Cerebellar nuclear complex (tissue), 1 donor: ENCODE measurements at places on chromosomes 2 and 18.

- DNase-seq, result no peak
Observed at GRCh38 chr2:231926180-231926741, at the start of gene NPPC. Gene NPPC (minus strand): TSS chr2:231926396. CDS start chr2:231926249, 147 bp downstream.

- no peak for DNase-seq
Observed at GRCh38 chr18:76620321-76621170, 125.5 kb upstream of the ZNF516 start.

DNA sequence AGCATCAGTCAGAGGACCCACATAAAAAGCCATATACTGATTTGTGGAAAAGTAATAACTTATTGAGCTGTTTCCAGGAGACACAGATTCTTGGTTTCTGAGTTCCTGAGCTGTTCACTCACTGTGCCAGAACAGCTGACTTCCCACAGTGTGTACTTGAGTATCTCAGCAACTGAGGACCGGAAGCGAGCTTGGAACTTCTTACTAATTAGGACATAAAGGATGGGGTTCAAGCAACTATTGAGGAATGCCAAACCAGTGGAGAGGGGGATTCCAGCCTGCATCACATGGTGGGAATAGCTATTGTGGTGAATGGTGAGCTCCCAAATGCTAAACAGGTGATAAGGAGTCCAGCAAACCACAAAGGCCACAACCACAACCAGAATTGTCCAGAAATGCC lies 16.4 kb downstream of the EEF1B2 start:
- DNase-seq, result no peak

DNA sequence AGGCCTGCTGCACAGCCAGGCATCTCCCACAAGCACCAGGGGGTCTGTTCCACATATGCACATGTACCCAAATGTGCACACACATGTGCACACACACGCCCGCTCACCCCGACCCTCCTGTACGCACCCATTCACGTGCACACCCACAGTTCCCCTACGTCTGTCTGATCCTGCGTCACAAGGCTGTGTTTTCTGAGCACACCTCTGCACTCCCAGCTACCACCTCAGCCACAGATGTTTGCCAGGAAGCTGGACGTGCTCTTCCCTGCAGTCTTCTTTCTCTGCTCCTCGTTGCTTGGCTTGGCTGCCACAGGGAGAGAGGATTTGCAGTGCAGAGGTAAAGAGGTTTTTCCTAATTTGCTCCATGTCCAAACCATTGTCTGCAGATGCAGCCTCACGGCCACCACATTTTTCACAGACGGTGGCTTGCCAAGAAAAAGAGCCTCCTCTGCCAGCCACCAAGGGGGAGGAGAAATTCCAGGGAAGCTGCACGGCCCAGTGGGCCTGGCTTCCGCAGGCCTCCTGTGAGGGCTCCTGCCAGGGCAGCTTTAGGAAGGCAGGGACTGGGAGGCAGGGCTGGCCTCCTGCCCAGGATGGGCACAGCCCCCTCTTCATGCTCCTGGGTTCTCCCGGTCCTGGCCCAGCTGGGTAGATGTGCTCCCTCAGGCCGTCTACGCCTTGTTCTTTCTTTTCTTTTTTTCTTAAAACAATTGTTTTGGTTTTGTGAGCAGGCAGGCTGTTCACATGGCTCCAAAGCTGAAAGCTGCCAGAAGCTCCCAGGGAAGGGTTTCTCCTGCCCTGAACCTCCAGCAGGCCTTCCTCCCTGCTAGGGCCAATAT lies 29.3 kb upstream of the HS6ST1 start:
- peak; percentile 35 for DNase-seq

DNA sequence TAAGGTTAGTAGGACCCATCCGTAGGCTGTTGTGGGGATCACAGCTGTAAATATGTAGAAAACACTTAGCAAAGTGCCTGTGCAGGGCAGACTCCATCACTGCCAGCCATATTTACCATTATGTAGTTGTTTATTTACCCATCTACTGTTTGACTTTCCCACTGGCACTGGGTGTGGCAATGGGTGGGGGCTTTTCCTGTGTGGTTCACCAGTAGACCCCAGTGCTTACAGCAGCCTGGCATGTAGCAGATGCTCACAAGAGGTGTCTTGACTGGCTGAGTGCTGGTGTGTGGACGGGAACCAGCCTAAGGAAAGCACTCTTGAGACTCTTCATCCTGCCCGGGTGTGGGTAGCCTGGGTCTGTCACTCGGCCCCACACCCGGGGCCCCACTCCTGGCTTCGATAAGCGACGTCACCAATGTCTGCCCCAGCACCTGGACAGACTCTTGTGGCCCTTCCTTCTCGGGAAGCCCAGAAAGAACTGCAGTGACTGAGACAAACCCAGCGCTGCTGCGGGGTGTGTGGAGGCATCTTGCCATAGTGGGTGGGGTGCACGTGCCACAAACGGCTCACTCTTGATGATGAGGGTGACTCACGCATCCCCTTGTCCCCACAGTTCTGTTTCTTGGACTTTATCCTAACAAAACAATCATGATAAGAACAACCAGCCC lies 78.3 kb downstream of the HDAC4 start:
- DNase-seq, result no peak

DNA sequence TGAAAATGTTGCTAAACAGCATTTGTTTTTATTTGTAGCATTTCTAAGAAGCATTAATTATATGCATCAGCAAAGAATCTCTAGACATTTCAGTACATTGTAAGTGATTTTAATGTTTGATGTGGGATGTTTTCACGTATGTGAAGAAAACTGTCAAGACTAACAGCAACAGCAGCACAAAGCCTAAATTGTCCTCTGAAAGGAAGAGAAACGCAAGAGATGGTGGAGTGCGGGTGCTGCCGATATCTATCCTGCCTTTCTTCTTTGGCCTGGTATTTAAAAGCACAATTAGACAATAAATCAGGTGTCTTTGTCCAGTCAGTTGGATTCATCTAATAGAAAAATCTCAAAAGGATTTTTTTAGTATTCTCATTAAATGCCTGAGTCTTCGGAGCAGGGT lies 3.1 kb downstream of the TWIST2 start:
- no peak for DNase-seq

GRCh38 chr2:10989782-10990181 lies 78.0 kb downstream of the KCNF1 start:
- DNase-seq, result no peak

DNA sequence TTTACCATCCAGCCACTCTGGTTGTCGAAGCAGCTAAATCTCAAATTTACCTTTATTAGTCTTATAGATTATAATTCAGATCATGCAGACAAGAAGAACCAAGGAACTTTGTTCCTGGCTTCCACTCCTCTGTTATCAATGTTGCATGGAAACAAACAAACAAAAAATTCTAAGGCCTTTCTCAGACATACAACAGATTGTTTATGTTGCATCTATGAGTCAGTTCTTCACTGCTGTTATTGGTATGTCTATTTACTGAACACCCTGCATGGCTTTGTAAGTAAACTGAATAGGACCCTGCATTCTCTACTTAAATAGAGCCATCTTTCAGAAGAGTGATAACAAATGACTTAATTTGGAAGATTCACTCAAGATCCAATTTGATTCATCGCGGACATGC lies 1.6 kb upstream of the ANKRD44 start:
- DNase-seq, result no peak

DNA sequence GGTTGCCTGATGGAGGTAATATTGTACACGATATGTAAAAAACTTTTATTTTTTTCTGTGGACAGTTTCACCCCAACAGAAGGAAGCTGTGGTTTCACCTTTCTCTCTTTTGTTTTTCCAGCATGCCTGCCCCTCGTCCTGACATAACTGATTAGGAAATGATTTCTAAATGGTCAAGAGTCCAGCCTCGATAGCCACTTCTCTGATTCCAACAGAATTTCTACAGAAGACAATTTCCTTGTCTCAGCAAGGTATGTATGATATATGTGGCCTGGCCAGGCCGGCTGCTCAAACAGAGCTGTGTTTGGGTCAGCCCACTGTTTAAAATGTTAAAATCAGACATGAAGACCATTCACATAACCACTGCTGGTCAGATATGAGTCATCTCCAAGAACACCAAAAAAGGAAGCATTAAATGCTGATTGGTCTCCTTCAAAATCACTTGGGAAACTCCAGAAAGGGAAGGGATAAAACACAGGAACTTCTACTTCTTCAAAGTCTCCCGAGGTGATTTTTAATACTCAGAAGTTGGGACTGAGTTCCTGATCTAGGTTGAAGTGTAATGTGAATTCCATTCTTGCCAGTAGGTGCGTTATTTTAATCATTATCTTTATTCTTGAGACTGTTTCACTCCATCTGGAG lies 22.3 kb downstream of the ATP8B1 start:
- no peak for DNase-seq

DNA sequence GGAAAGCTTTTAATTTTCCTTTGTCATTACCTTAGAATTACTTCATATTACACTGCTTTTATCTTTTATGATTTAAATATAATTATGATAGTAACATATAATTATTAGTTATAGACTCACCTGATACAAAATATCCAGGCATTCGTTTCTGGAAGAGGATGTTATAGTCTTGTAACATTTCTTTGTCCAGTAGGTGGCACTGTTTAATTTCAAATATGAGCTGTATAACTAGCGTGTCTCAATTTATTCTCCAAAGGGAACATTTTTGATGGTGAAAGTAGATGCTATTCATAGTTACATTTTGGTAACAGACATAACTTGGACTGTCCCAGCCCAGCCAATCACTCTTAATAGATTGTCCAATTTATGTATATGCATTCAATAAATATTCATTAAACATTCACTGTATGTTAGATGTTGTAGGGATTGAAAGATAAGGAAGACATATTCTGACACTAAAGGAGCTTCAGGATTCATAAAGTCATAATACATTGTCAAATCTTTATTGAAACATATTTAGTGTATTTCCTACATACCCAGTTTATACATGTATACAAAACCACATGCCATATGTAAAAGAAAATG lies 19.2 kb downstream of the DAW1 start:
- peak; percentile 15 for DNase-seq

DNA sequence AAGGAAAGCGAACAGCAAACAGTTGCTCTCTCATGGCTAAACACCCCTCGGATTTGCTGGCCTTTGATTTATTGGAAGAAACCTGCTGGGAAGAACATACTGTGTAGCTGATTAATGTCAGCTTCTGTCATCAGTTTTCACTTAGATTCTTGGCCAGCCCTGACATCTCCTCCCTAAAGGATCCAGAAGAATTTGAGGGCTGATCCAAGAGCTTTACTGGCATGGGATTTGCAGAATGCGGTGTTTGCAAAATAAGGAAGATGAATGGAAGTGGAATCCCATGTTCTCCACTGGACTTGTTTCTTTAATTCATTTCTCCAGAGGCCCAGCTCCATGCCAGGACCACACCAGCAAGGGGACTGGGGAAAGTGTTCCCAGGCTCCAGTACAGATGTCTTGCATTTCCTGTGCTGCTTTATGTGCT lies 80.5 kb downstream of the RDH14 start:
- DNase-seq, result no peak

DNA sequence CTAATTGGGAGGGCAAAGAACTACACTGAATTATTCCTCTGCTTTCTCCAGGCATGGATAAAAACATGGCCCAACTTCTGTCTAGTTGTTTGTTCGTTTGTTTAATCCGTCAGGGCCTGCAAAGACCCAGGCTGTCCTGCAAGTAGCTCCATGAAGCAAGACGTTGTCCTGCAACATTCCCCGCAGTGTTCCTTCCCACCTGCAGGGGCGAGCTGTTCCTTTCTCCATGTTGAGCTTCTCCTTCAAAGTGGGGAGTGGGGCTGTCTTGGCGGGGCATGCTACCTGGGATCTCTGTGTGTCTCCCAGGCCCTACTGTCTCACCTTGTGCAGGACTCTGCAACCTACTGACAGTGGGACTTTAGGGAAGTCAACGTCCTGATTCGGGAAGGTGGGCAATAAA lies 264.0 kb upstream of the SMIM21 start:
- DNase-seq, result no peak

- DNase-seq, result peak; percentile 16
Observed at GRCh38 chr18:48697441-48697840, 158.6 kb downstream of the CTIF start.
